HEK293T (cell line): ENCODE measurements at places on chromosomes 1 and 21.

GRCh38 chr1:54273092-54273794 lies 73.3 kb downstream of the MRPL37 start:
- DNase-seq, result peak; percentile 98

- DNase-seq, result no peak
Measured at GRCh38 chr21:17128132-17128531, 384.7 kb upstream of the CXADR start.

- no peak for DNase-seq
Measured at GRCh38 chr1:8004803-8005573, 21.1 kb downstream of the ERRFI1 start.

DNA sequence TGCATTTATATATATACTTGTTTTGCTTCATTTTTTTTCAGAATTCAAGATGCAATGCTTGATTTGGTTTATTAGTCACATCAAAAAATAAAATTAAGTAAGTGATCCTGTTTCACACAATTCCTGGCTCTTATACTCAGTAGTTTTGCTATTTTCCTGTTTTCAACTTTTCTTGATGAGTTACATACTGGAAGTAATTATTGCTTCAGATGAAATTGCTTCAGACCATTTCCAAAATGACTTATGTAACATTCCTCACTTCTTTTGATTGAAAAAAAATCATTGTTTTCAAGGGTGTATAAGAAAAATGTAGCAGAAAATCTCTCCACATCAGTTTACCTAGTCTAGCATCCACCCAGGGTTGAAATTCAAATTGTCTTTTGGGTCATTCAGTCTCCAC lies 65.0 kb downstream of the RGS2 start:
- no peak for DNase-seq

DNA sequence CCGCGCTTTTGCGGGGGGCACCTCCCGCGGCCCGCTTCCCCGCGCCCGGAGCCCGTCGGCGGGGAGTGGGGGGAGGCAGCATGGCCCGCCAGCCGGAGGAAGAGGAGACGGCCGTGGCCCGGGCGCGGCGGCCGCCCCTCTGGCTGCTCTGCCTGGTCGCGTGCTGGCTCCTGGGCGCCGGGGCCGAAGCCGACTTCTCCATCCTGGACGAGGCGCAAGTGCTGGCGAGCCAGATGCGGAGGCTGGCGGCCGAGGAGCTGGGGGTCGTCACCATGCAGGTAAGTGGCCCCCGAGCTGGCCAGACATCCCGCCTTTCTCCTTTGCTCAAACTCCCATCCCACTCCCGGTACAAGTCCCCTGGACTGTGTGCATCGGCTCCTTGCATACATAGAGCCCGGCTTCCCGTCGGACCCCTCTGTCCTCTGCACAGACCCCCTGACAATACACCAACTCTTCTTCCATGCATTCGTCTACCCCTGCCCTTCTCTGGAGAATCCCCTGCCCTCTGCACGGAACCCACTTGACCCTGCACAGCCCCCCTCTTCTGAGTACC lies 812 bp downstream of the CACHD1 start:
- peak; percentile 71 for DNase-seq
